Activated T-cell treated with anti-CD3 and anti-CD28 coated beads, Interleukin-2, amount 50 U/mL, for 72 hours (primary cell): ENCODE measurements at places on chromosomes 5 and 9. TPM values are rescaled to one million over a fixed set of nuclear protein-coding genes. Genes with fewer than 3 reads are reported as not detected.

Gene SCAI
- total RNA-seq = 16.9 TPM

Gene CYLC2
- total RNA-seq = not detected

DNA sequence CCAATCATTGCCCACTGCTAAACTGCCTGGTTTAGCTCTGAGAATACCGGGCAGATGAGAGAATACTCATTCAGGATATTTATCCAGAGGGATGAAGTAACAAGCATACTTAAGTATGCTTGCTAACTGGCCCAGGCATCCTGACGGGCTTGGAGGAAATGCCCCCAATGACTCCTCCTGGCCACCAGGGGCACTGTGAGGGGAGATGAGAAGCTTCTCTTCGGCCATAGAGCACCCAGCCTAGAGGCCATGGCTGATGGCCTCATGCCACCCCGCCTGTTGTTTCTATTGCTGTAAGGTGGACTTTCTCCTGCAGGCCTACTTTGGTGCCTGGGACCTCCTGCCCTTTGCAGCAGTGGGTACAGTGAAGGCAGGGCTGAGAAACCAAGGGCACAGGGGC, 134.5 kb upstream of the FSTL4 start:
- H3K36me3 ChIP-seq = no peaks in the 10 kb centered on the region
- peaks cover 33% of the 10 kb centered on the region for H3K27me3 ChIP-seq
- H3K4me1 ChIP-seq = peaks cover 7% of the 10 kb centered on the region
- no peak for DNase-seq

GRCh38 chr9:90180381-90180780, 462.2 kb downstream of the DIRAS2 start:
- no peaks in the 10 kb centered on the region for H3K36me3 ChIP-seq
- no peaks in the 10 kb centered on the region for H3K4me1 ChIP-seq
- DNase-seq = no peak
- H3K27ac ChIP-seq = no peak overlapping the region
- H3K27me3 ChIP-seq = peaks cover 10% of the 10 kb centered on the region
- H3K4me3 ChIP-seq = no peak overlapping the region

DNA sequence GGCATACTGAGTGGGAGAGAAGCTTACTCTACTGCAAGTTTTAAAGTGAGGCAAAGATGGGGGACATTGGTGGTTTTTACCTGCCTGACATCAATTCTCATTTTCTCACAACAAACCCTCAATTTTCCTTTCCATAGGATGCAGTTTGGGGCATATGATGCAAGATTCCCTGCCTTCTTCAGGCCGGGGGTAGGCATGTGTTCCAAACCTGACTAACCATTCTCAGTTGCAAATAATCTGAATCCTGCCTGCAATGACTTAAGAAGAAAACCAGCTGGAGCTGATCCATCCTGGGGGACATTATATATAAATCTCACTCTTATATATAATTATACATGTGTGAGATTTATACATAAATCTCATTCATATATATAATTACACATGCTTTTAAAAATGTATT, 223.6 kb upstream of the EFNA5 start:
- H3K4me1 ChIP-seq = no peaks in the 10 kb centered on the region
- H3K4me3 ChIP-seq = no peak overlapping the region
- H3K27ac ChIP-seq = no peak overlapping the region
- H3K27me3 ChIP-seq = no peaks in the 10 kb centered on the region
- peaks cover 2% of the 10 kb centered on the region for H3K36me3 ChIP-seq
- DNase-seq = no peak

GRCh38 chr5:111755942-111756381, 1.0 kb downstream of the NREP start:
- H3K4me1 ChIP-seq = peaks cover 22% of the 10 kb centered on the region
- DNase-seq = no peak
- no peaks in the 10 kb centered on the region for H3K27me3 ChIP-seq
- H3K4me3 ChIP-seq = peak overlapping the region; percentile 93
- no peaks in the 10 kb centered on the region for H3K36me3 ChIP-seq

GRCh38 chr5:68542207-68542606, 326.7 kb downstream of the PIK3R1 start:
- DNase-seq = no peak
- no peak overlapping the region for H3K4me3 ChIP-seq
- H3K27me3 ChIP-seq = peaks cover 36% of the 10 kb centered on the region
- H3K4me1 ChIP-seq = no peaks in the 10 kb centered on the region
- H3K36me3 ChIP-seq = no peaks in the 10 kb centered on the region

DNA sequence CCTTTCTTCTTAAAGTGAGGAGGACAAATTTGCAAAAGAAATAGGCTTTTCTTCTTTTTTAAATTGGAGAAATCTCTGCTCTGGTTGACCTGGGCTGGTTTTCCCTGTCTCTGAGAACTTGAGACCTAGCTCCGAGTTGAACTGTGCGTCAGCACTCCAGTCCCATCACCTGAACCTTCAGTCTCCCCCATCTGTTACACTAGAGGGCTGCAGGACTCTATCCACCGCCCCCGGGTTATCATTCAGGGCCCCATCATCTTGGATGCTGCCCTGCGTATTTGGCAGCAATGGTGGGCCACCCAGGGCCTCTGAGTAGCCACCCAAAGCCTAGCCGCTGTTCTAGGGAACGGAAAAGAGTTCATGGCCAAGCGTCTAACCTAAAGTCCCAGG, 2.5 kb downstream of the FOXE1 start:
- no peak for DNase-seq
- H3K27me3 ChIP-seq = peaks cover 72% of the 10 kb centered on the region
- H3K4me1 ChIP-seq = peaks cover 33% of the 10 kb centered on the region
- H3K4me3 ChIP-seq = peak overlapping the region; percentile 97
- peaks cover 3% of the 10 kb centered on the region for H3K36me3 ChIP-seq
- no peak overlapping the region for H3K27ac ChIP-seq

DNA sequence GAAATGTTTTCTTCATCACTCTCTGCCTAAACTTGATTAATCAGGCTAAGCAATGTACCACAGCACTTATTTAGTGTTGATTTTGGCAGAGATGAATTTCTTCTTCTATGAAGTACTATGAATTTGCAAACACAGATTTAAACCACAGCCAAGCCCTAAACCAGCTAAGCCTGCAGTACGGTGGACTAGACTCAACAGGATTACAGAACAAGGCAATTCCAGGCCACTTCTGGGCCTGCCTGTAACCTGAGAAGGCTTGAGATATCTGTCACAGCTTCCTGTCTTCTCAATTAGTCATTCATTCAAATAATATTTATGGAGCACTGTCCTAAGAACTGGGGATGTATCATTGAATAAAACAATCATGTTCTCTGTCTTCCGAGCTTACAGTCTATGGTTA, 32.4 kb upstream of the CAST start:
- no peaks in the 10 kb centered on the region for H3K36me3 ChIP-seq
- no peak overlapping the region for H3K4me3 ChIP-seq
- no peak overlapping the region for H3K27ac ChIP-seq
- H3K27me3 ChIP-seq = peaks cover 11% of the 10 kb centered on the region
